Fibroblast of skin of left biceps (primary cell): ENCODE measurements at places on chromosomes 4 and X.

DNA sequence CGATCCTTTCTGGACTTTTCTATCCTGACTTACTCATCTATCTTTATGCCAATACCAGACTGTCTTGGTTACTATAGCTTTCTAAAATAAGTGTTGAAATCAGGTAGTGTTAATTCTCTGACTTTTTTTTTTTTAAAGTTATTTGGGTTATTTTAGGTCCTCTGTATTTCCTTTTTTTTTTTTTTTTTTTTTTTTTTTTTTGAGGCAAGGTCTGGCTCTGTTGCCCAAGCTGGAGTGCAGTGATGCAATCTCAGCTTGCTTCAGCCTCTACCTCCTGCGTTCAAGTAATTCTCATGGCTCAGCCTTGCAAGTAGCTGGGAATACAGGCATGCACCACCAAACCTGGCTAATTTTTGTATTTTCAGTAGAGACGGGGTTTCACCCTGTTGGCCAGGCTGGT is 2.8 kb upstream of the NELFA start:
- no peak for DNase-seq

DNA sequence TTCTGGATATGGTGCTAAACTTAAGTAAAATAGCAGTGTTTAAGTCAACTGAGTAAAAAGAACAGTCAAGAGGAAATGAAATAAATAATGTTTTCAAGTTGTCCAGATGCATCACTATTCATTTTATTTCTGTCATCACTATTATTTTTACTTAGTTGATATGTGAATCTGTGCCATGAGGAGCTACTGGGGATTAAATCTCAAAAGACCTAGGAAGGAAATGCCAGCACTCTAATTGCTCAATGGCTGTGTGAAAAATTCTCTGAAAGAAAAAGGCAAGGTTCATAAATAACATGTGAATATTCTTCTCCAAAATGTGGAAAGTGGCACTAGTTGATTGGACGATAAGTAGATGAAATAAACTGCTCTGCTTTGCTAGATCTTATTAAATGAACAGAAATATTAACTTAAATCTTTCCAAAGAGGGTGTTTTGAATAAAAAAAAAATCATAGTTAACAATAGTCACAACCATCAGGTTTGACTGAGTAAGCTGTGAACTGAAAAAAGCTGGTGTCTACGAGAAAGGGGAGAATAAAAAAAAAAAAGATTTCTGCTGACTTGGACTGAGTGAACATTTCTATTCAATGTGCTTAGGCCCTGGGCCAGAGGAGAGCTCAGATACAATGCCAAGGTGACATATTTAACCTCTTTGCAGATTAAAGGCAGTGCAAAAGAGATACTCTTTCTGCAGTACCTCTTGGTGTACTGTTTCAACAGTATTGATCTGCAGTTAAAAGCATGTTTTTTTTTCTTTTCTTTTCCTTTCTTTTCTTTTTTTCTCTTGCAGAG is 1.6 kb downstream of the SPARCL1 start:
- DNase-seq = no peak

- DNase-seq = no peak
These were observed 45.8 kb downstream of the TACR3 start for GRCh38 chr4:103673983-103674382.

DNA sequence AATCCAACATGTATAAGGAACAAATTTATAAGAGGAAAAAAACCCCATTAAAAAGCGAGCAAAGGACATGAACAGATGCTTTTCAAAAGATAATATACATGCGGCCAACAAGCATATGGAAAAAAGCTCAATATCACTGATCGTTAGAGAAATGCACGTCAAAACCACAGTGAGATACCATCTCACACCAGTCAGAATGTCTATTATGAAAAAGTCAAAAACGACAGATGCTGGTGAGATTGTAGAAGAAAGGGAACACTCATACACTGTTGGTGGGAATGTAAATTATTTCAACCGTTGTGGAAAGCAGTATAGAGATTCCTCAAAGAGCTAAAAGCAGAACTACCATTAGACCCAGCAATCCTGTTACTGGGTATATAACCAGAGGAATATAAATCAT is 465.4 kb downstream of the TMA16 start:
- no peak for DNase-seq
